Neural cell (in vitro differentiated cells): ENCODE measurements at places on chromosomes 4 and X. TPM values are rescaled to one million over a fixed set of nuclear protein-coding genes. Genes with fewer than 3 reads are reported as not detected.

PPA2 gene
- polyA plus RNA-seq, result 151 and 180 TPM in 2 replicates

PPP1R2C gene
- polyA plus RNA-seq, result not detected in 2 replicates

PAGE2 gene
- polyA plus RNA-seq, result not detected in 2 replicates

AASDH gene
- 21.6 and 21.8 TPM in 2 replicates for polyA plus RNA-seq

NPFFR2 gene
- polyA plus RNA-seq, result not detected in 2 replicates

TAF1 gene
- polyA plus RNA-seq, result 28.8 and 29.5 TPM in 2 replicates

TEX13D gene
- not detected in 2 replicates for polyA plus RNA-seq

NDNF gene
- 3.0 and 4.3 TPM in 2 replicates for polyA plus RNA-seq

SPIN2A gene
- 1.2 and 2.5 TPM in 2 replicates for polyA plus RNA-seq

TKTL1 gene
- polyA plus RNA-seq, result 0.14 TPM in 1 of 2 replicates, not detected in the other

EVC gene
- polyA plus RNA-seq, result 0.48 and 0.62 TPM in 2 replicates

UCP1 gene
- not detected in 2 replicates for polyA plus RNA-seq

CCDC149 gene
- 6.6 and 9.8 TPM in 2 replicates for polyA plus RNA-seq

LRCH2 gene
- polyA plus RNA-seq, result 43.3 and 46.6 TPM in 2 replicates

FREM3 gene
- 0.35 and 0.36 TPM in 2 replicates for polyA plus RNA-seq

ARMCX6 gene
- polyA plus RNA-seq, result 60.2 and 77.7 TPM in 2 replicates

RHOXF2B gene
- not detected in 2 replicates for polyA plus RNA-seq

TMEM165 gene
- 99.0 and 102 TPM in 2 replicates for polyA plus RNA-seq

OCIAD2 gene
- polyA plus RNA-seq, result 67.2 and 69.7 TPM in 2 replicates

OCRL gene
- polyA plus RNA-seq, result 27.9 and 31.2 TPM in 2 replicates

CT55 gene
- polyA plus RNA-seq, result 2.1 TPM in 1 of 2 replicates, not detected in the other

LARP1B gene
- polyA plus RNA-seq, result 29.9 and 30.8 TPM in 2 replicates

TLR8 gene
- not detected in 2 replicates for polyA plus RNA-seq

PROM1 gene
- polyA plus RNA-seq, result 1.1 and 2.3 TPM in 2 replicates

ATP2B3 gene
- 4.4 and 5.3 TPM in 2 replicates for polyA plus RNA-seq
